Naive thymus-derived CD8-positive, alpha-beta T cell (primary cell): ENCODE measurements at places on chromosomes 12 and 14. TPM values are rescaled to one million over a fixed set of nuclear protein-coding genes. Genes with fewer than 3 reads are reported as not detected.

KCNK10 gene
- not detected for total RNA-seq

LRTM2 gene
- 0.13 TPM for total RNA-seq

SYNDIG1L gene
- 0.30 TPM for total RNA-seq

MYF5 gene
- total RNA-seq, result not detected

ATP6V1D gene
- 25.0 TPM for total RNA-seq

SLC16A7 gene
- total RNA-seq, result 60.7 TPM

GRCh38 chr12:70637303-70638085 lies at the start of gene PTPRB:
PTPRB (minus strand) TSS chr12:70637429; CDS start chr12:70637395, 34 bp downstream.
- no peak for DNase-seq

DNA sequence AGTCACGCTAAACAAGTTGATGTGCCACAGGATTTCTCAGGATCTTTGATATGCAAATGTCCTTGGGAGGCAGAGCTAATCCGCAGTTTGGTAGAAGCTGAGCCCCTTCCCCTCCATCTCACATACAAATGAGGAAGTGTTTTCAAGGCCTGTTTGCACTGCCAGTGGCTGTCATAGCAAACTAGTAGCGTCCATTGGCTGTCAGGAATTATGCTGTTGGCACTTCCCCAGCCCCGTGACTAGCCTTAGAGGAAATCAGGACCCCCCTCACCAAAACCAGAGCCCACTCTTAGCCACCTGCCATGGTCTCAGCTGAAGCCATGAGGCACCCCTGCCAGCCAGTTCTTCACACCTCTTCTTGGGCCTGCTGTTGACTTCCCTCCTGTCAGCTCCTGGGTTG lies 253.9 kb downstream of the CACNA1C start:
- DNase-seq, result no peak

DNA sequence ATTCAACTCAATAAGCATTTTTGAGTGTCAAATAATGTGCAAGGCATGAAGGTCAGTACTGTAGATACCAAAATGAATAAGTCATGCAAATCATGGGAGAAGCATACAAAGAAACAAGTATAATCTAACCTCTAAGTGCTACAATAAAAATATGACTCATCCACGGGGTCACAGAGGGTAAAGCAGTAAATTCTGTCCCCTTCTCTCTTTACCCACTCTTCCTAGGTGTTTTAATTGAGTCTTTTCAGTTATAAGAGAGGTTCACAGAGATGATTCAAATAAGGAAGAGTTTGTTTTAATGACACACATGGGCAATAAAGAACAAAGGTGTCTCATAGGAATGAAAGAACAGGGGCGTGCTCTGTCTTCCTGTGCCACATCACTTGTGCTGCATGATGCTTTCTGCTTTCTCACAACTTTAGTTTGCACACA lies 71.5 kb upstream of the DAAM1 start:
- no peak for DNase-seq

DNA sequence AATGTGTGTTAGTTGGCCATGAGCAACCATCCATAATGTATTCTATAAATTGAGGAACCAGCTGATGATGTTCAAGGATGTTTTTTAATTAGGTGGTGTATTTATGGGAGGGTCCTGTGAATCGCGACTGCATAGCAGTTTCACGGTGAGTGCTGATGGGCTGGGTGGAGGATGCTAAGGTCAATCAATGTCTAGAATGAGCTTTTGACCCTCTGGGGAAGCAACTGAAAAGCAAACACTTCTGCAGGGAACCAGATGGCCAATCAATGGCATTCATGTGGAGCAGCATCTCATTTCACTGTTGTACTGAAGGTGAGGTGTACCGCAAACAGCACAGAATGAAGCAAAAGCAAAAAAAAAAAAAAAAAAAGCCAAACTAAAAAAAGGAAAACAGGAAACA lies 676.1 kb upstream of the TMEM132C start:
- no peak for DNase-seq

DNA sequence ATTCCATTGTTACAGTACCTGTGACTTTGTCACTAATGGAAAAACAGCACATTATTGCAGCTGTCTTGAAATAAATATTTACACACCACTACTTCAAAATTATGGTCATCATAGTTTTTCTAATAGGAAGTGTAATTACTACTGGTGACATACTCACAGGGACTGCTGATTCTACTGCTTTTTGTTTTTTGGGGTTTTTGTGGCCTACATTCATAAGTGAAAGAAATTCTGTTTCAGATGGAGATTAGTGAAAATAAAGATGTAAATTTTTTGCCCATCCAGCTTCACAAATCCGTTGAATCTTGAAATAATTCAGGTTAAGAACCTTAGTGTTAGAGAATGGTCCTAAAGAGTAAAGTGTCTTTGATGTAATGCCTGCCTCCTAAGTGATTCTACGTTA lies 17.5 kb downstream of the KNTC1 start:
- no peak for DNase-seq

DNA sequence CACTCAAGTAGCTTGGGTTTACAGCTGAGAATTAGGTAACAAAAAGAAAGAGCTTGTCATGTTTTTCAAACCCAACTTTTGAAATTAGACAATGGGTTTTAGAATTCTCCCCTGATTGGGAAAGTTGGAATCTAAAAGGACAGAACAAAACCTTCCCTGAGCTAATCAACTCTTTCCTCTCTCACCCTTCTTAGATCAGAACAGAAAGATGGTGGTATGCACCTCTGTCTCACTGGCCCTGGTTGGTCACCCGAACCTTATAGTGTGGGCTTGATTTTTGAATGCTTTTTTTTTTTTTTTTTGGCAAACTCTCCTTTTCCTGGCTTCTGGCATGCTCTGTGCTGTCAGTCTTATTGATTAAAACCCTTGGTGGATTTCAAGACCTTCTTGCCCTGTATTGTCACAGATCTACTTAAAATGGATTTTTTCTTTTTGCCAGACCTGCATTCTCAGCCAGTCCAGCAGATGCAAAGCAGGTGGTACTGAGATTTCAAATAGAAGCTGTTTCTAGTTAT lies 251.1 kb upstream of the RMST start:
- no peak for DNase-seq

- DNase-seq, result no peak
Observed at GRCh38 chr12:104665296-104665695, 208.5 kb downstream of the CHST11 start.

DNA sequence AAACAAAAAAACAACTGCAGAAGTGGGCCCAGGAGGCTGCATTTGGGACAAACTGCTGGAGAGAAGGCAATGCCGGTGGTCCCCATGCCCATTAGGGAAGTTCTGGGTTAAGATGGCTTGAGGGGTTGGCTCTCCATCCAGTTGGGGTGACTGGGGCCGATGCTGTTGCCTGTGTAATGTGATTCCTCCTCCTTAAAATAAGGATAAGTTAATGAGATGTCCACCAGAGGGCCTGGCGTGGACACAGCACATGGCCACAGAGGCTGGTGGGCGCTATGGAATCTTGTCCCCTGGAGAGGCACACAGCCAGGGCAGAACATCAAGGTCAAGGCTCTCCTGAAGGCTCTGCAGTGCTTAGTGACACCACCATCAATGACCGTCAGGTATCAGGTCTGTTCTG lies 1.0 kb upstream of the TESC start:
- no peak for DNase-seq

DNA sequence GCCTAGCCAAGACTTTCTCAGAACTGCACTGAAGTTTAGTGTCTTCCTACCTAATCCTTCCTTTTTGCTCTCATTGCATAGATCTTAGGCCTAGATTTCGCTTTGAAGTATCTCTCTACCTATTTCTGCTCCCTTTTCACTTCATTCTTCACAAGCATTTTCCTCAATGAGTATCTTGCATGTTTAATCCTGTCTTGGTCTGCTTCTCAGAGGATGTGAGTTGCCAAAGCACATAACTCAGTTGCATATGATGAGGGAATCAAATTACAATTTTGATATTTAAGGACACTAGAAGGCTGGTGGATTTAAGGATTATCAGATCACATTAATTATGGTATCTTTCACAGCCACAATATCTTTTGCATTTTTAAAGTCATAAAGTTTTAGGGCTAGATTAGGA lies 195.5 kb upstream of the DAAM1 start:
- no peak for DNase-seq

DNA sequence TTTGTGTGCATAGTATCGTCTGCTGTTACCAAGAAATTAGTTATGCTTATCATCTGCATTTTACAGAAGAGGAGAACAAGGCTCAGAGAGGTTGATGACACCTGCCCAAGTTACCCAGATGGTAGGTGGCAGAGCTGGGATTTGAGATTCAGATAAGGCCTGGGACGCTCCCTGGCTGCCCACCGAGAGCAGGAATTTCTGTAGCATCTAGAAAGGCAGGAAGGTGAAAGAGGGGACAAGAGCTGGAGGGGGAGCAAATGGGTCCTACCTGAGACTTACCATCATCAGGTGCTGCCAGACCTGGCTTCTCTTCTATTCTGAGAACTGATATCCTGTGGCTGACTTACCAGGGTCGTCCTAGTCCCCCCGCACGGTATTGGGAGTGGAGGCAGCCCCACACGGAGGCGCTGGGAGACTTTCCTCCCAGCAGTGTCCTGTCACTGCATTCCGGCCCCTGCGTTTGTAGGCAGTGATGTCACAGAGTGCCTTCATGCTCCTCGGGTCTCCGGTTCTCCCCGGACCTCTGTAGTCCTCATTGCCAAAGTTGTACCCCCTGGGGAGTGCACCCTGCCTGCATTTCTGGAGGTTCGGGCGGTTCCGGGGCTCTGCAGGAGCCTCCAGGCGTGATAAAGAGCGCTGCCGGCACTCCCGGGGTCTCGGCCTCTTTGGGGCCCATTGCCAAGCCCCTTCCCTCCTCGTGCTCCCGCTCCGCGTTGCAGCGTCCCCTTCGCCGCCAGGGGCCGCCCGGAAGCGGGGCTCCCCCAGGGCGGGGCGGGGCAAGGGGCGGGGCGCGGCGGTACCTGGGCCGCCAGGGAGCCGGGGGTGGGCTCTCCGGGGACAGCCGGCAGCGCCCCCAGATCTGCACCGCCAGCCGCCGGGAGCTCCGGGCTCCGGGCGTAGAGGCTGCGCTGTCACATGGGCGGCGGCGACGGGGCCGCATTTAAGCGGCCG lies at the start of gene CABP1:
Gene CABP1, plus strand, starts transcription at position 856 of the 951 bp plus-strand sequence. Its CDS starts 60 bp downstream, at position 916.
- DNase-seq, result peak; percentile 57

DNA sequence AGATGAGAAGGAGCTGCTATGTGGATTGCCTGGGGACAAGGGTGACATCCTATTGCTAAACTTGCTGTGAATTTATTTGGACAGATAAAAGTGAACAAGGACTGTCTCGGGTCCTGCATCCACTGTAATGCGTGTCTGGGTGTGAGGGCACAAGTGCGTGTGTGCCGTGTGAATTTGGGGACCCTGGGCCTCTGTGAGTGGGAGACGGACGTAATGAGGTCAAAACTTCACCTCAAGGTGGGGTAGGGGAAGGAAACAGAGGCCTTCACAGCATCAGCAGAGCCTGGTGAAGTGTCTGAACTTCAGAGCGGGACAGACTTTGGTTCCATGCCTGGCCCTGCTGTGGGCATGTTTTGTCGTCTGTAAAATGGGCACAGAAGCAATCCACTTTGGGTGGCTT lies 14.8 kb downstream of the ASB2 start:
- no peak for DNase-seq

DNA sequence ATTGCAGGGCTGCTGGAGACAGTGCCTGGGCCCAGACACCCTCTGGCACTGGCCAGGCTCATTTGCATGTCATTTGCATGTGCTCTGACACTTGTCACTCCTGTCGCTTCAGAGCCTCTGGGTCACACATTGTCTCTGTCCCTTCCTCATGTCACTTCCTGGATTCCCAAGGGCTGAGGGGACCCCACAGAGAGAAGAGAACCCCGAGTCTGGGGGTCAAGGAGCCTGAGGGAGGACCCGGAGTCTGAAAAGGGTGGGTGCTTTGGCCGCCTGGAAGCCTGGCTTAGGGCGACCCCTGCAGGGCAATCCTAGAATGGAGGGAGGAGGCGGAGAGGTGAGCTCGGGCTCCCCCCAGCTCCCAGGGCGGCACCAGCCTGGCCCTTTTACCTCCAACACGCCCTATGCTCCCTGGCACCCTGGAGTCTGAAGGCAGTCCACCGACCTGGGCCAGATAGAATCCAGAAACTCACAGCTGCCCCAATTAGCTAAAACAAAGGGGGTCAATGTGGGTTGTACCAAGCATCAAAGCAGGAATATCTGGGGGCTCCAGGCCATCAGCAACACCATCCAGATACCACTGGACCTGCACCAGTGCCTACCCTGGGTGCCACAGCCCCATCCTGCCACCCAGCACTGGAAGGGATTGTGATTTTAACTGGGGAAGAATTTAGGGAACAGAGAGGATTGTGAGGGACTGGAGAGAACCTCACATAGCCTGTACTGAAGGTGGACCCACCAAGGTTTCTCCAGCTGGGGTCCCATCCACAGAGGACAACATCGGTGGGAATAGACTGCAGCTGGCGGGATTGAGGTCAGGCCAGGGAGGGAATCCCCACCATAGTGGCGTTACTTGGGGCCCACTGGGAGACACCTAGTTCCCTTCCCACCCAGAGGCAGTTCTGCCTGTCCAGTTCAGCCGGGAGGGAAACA lies 21.8 kb upstream of the KRT78 start:
- DNase-seq, result peak; percentile 88

DNA sequence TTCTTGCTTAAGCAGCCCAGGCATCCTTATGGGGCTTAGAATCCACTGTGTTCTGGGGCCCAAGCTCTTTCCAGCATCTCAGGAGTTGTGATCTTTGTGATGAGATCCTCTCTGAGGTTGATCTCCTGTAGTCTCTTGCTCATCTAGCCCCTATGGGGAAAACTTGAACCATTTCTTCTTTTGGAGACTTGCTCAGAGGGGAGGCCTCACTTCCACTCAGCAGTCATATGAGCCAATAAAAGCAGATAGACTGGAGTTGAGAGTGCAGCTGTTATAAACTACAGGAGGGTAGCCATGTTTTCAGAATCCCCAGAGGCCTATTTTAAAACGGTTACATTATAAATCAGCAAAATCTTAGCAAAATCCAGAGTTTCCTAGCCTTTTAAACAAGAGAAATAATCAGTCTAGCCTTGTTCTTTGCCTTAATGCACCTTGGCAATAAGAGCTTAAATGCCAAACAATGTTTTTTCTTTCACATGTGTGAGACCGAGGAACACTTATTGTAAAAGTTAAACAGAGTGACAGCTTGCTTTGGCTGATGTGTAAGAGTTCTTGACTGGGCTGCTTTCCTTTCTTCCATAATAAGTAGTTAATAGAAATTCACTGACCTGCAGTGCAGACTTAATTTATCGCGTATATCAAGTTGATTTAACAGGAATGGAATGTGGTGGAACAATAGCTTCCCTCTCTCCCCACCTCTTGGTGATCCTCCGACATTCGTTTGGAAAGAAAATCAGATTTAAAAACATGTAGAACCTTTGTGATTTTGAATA lies 168.3 kb downstream of the NEDD1 start:
- DNase-seq, result no peak

DNA sequence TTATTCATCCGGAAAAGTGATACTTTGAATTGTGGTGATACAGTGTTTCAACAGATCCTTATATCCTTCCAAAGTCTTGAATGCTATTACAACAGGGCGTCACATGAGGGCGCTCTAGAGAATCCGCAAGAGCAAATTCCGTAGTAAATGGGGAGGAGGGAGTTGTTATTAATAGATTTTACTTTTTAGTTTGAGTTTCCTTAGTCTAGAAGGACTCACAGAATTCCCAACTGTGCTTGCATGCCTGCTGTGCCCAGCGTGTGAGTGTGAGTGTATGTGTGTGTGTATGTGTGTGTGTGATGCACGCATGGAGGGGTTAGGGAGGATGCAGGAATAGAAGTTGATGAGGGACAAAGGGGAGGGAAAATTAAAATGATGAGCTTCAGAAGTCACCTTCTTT lies 375.3 kb downstream of the C12orf75 start:
- DNase-seq, result no peak

- DNase-seq, result no peak
Observed at GRCh38 chr12:67705394-67706370, 57.1 kb downstream of the DYRK2 start.

- DNase-seq, result no peak
Observed at GRCh38 chr12:4412056-4412455, 32.5 kb upstream of the FGF23 start.
